ENCODE measurements at places on chromosomes 1 and 21.

DNA sequence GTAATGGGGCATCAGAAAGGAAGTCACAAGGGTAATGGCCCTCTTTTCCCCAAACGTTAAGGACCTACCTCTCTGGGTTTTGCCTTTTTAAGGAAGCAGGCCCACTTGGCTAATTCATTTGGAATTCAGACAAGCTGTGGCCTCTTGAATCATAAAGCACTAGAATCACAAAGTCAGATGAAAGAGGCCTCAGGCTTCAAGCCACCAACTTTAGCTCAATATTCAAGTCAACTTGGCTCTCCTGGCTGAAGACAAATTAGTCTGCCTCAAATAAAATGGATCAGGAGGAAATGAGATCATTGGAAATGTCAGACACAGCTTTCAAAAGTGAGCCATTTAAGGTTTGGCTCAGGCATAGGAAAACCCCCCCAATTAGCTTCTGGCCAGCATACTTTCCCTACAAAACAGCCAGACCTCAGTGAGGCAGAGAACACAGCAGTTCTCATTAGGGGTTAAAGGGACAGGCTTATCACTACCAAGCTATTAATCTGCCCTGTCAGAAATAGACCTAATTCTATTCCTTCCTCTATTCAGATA, 34.3 kb downstream of the SLC35D1 start:
- DNase-seq: peak; percentile 86

- no peak for DNase-seq
Observed at GRCh38 chr1:25105836-25106235, 126.5 kb downstream of the SYF2 start.

GRCh38 chr21:28375708-28376385, 616.8 kb downstream of the LTN1 start:
- peak; percentile 93 for DNase-seq

GRCh38 chr1:227323171-227323966, 5.1 kb upstream of the CDC42BPA start:
- no peak for DNase-seq

- DNase-seq: no peak
Observed at GRCh38 chr1:91552091-91552490, 51.4 kb downstream of the CDC7 start.
